ENCODE measurements at places on chromosomes 4 and X.

- DNase-seq = no peak
Observed at GRCh38 chr4:110064934-110065333, 133.5 kb downstream of the ELOVL6 start.

GRCh38 chrX:120316587-120317283 lies 5.5 kb upstream of the TMEM255A start:
- no peak for DNase-seq

- no peak for DNase-seq
Observed at GRCh38 chr4:86035688-86036087, 324.2 kb downstream of the MAPK10 start.

GRCh38 chrX:100695991-100696390 lies 35.9 kb downstream of the SYTL4 start:
- no peak for DNase-seq

All from right hindlimb (tissue), 1 donor.